Eye (tissue), 1 donor: ENCODE measurements at places on chromosomes 2 and 18.
A peak's percentile ranks its signal among the peaks of the same experiment; 100 is the strongest.

DNA sequence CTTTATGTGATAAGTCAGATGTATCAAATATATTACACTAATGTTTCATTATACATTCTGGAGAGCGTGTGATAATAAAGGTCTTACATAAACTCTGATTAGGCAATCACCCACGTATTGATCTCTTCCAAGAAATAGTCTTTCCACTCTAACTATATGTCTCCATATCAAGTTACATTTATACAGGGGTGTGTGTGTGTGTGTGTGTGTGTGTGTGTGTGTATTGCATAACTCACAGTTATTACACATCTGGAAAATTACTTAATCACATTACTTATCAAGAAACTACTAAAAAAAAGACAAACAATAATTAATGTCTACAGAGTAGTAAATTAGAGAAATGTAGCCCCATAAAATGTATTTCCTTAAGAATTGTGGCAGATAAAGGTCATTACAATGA is 339.8 kb downstream of the CDH19 start:
- no peak for DNase-seq

- no peak for DNase-seq
These were observed 9.6 kb downstream of the GDF7 start for GRCh38 chr2:20676353-20677215.

- no peak for DNase-seq
These were observed 151.8 kb downstream of the ZFP36L2 start for GRCh38 chr2:43074592-43075053.

- no peak for DNase-seq
These were observed 26.0 kb downstream of the REL start for GRCh38 chr2:60907329-60907728.

- no peak for DNase-seq
These were observed 66.3 kb downstream of the NRP2 start for GRCh38 chr2:205748639-205749038.

- DNase-seq = no peak
These were observed 10.8 kb downstream of the GLS start for GRCh38 chr2:190891372-190891771.

DNA sequence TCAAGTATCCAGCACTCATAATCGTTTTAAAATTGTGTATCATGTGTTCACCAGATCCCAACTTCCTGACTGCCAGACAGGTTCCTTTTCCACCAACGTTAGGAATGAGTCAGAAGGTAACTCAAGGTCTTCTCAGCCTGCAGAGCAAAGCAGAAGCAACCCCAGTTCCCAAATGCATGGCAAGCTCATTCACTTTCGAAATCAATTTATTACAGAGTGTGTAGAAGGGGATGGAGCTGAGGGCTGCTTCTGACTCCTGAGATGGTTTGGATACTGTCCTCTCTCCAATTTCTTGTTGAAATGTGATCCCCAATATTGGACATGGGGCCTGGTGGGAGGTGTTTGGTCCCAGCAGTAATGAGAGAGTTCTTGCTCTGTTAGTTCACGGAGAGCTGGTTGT is 114.5 kb downstream of the PIEZO2 start:
- DNase-seq = no peak

- no peak for DNase-seq
These were observed 100.0 kb downstream of the SPOPL start for GRCh38 chr2:138601458-138602165.

GRCh38 chr2:4992226-4992625 is 700.0 kb upstream of the SOX11 start:
- DNase-seq = peak; percentile 43

GRCh38 chr2:10817413-10817812 is 4.8 kb upstream of the PDIA6 start:
- DNase-seq = no peak
